Transverse colon (tissue), 4 donors: ENCODE measurements at places on chromosomes 6 and 20.

GRCh38 chr6:22466665-22467245, 102.6 kb upstream of the HDGFL1 start:
- no peak for DNase-seq

DNA sequence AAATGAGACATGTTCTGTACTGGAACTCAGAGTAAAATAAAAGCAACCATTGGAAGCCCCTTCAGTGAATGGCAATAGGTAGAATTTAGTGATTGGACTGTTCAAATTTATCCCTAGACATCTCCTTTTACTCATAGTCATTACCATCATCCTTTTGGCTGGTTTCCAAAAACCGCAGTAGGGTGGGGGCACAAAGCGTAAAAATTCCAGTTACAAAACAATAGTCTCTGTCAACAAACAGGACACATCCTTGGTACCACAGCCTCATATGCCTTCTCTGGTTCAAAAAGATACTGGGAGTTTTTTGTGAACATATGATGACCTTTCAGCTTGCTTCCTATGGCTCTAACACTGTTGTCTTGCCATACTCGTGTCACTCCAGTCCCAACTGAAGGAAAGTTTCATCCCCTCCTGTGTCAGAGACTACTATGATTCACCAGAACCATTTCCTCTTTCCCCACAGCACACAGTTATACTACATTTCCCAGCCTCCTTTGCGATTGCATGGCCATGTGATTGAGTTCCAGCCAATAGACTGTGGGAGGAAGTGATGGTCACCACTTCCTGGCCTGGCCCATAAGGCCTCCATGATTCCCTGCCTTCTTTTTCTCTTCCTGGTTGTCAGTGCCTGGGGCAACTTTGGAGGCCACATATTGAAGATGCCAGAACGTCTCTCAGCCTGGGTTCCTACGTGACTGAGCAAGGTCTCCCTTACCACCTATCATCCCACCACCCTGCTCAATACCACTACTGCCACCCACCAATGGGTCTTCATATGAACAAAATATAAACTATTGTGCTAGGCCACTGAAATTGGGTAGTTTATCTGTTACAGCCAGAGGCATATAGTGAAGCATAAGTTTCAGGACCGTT, 162.4 kb downstream of the ID4 start:
- DNase-seq: no peak

DNA sequence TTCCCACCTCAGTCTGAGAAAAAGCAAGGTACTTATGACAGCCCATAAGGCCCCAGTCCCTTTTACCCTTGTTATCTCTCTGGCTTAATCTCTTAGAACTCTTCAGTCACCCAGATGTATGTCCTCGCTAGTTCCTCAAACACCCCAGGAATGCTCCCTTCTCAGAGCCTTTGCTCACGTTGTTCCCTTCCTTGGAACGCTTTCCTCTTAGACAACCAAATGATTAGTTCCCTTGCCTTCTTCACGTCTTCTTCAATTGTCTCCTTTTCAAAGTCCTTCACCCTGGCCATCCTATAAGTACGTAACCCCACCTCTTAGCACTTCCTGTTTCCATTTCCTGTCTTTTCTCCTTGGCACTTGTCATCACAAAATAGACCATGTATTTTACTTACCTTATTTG, 1.1 kb upstream of the APOBEC2 start:
- no peak for DNase-seq

GRCh38 chr6:29757701-29758293, 34.6 kb downstream of the HLA-F start:
- DNase-seq: no peak

DNA sequence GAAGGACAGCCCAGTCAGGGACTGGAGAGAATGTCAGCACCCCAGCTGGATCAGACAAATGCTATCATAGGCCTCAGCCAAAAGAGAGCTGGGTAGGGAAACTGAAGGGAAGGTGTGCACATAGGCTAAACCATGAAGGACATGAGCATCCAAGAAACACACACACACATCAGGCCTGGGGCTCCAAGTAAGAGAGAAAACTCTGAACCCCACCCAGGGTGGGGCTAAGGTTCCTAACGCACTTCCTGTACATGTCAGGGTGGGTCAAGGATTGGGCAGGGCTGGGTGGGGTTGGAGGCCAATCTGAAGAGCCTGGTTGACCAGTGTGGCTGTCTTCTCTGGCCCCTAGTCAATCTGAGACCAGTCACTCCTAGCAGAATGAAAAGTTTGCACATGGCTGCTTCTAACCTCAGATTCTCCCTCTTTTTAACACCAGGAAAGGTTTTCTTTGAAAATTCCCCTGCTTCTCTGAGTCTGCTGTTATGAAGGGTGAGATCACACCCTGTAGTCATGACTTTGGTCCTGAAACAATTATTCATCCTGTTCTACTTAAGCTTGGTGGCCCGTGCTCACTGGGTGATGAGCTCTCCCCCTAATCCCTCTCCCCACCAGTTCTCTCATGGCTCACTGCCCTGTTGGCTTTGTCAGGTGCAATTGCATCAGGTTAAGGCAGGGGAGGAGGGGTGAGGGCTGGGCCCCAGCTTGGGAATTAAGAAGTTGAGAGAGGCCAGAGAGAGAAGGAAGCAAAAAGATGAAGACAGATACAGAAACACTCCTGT, 88.4 kb downstream of the MAFB start:
- DNase-seq: no peak

DNA sequence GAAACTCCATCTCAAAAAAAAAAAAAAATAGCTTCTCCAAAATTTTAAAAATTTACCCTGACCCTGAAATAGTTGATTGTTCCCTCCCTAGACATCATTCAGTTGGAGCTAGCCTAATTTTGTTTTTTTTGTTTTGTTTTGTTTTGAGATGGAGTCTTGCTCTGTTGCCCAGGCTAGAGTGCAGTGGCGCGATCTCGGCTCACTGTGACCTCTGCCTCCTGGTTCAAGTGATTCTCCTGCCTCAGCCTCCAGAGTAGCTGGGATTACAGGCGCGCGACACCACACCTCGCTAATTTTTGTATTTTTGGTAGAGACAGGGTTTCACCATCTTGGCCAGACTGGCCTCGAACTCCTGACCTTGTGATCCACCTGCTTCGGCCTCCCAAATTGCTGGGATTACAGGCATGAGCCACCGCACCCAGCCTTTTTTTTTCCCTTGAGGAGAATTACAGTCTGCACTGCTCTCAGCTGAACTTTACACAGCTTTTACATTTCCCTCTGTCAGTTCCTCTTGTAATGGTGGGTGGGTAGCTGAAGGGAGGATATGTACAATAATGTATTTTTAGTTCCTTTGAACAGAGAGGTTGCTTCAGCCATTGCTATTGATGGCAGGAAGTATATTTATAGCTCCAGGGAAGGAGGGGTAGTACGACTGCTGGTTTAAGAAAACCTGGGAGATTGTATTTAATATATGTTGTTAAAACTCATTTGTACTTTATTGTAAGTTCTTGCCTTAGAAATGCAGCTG, 27.7 kb downstream of the PTPRA start:
- no peak for DNase-seq
